Immature natural killer cell (primary cell): ENCODE measurements at places on chromosomes 3 and 15.

GRCh38 chr3:180059356-180059755 lies 22.6 kb upstream of the PEX5L start:
- no peak for DNase-seq

DNA sequence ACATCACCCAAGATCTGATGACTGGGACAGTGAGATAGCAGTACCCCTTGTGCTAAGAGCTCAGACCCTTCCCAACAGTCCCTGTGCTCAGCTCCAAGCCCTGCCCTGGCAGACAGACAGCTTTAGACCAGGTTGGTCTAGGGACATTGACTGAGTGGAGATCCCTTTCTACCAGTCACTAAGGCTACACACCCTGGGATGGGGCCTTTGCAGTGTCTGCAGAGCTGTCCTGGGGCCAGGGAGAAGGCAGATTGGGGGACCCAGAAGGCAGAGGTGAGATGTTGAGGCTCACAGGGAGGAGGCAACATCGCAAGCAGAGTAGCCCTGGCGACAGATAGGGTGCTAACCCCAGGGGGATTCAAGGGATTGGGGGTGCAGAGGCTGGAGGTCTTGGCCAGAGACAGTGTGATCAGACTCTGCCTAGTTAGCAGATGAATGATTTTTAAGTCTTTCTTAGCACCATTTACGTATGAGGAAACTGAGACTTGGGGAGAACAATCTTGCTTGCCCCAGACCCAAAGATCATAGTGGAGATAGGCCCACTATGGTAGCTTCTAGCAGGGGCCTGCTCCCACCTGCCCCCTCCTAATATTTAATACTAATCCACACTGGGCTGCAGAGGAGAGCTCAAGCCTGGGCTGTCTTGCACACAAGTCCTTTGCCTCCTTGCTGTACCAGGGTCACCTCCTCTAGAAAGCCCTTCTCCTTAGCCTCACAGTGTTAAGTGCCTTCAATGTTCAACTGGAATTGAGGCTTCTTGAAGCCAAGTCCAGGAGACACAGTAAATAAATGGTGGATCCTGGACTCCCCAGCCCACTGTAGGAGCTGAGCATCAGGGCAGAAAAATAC lies 32.6 kb downstream of the HMCES start:
- no peak for DNase-seq

GRCh38 chr15:89244574-89244903 lies 760 bp downstream of the FANCI start:
- DNase-seq, result no peak

- DNase-seq, result no peak
Observed at GRCh38 chr15:22872936-22873701, 34.7 kb downstream of the NIPA2 start.

DNA sequence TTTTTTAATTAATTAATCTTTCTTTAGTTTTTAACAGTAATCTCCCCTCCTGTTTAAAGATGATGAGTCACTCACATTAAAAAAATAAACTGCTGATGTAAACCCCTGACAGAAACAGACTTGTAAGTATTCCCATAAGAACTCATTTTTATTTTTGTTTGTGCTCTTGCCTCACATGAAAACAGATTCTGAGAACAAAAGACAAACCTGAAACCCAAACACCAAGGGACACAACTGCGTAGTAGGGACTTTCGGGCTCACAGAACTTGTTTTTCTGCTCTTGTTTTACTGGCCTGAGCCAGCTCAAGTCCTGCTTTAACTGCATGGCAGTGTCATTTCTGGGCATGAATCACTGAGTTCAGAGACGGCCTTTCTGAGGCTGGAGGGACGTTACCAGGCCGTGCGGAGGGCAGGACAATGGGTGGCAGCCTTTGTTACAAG lies 600.8 kb downstream of the FOXP1 start:
- no peak for DNase-seq

- DNase-seq, result no peak
Observed at GRCh38 chr3:107977221-107978130, 113.4 kb downstream of the CD47 start.

DNA sequence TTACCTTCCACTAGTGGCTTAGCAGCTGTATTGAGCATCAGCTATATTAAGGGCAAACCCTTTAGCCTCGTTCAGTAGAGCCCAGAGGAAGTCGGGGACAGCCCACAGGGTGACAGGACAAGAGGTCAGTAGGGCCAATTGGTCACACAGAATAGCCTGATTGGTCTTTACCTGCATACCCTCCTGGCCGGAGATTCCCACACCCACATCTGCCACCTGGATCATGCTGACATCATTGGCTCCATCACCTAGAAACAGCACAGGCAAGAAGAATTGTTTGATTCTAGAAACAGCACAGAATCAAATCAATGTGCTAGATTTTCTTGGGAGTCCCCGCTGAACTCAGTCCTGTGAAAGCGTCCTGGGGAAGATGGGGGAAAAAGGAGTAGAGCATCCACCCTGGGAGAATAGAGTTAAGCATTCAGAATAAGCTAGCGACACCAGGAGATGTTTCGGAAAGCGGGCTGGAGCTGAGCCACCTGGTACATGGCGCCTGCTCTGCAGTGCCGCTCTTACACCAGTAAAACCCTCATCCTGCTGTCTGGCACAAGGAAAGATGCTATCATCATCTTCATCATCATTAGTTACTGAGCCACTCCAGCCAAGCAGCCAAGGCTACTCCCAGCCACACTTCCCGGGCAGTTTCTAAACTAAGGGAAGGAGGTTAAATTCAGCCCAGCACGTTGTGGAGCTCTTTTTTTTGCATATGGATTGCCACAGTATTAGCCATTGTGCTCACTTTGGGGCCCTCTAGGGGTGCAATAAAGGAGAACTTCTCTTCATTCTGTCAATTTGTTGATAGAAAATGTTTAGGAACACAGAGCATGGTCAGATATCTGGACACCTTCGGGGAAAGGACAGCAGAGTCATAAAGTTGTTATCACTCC lies 171.3 kb downstream of the ATP10A start:
- no peak for DNase-seq

GRCh38 chr15:73994912-73995622 lies 551 bp downstream of the PML start:
- peak; percentile 22 for DNase-seq

DNA sequence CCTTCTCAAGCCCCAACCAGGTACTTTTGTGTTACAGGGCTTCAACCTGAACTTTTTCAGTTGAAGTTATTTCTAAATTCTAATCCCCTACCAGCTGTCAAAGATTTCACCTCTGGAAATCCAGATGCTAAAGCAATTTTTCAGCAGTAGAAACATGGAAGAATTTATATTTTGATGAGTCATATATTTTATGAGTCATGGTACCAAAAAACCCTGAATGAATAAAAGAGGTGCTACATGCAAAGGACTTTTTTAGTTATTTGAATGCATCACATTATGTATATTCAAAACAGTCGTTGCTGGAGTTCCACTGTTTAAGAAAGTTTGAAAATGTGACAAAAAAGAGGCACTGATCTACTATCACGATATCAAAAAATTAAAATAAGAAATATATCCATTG lies 96.0 kb upstream of the ZNF385D start:
- no peak for DNase-seq

DNA sequence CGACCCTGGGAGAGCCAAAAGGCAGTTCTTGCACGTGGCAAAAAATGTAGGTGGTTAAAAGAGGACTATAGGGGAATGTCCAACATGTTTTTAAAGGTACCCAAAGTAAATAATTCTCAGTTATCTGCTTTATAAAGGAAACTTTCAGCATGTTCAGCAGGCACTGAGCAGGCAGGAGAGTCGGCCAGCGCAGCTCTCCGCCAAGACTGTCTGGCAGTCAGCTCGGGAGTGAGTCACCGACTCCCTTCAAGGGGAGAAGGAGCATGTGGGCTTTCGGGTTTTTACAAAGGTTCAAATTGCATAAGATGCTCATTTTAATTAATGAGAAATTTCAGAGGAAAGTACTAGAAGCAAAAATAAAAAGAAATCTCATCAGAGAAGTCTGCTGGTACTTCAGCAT lies 7.0 kb downstream of the GABRA5 start:
- no peak for DNase-seq

DNA sequence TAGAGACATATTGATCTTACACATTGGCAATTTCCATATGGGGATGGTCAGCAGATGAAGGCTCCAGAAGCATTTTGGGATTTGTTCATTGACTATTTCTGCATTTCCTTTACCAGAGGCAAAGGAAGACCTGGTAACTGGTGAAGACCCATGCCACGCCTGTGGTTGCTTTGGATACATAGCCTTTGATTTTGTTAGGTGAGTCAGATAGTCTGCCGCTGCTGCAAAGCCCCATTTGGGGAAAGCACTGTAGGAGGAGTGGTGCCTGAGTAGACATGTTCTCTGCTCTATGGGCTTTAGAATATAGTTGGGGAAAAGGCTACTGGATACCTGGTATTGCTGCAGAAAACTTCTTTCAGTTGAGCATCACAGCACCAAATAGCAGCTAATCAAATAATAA lies 56.8 kb downstream of the TFG start:
- no peak for DNase-seq
